T-helper 2 cell treated with Interferon-gamma antibody and Interleukin-4, amounts not matched to agents 5 μg/mL and 100 μg/mL, for 36 hours (primary cell): ENCODE measurements at places on chromosomes 5 and 9.

GRCh38 chr9:22863106-22863505, 416.5 kb downstream of the DMRTA1 start:
- DNase-seq: no peak

- no peak for DNase-seq
Observed at GRCh38 chr9:24625097-24625496, 79.4 kb upstream of the IZUMO3 start.

GRCh38 chr5:5593391-5593790, 170.9 kb downstream of the ICE1 start:
- DNase-seq: no peak

DNA sequence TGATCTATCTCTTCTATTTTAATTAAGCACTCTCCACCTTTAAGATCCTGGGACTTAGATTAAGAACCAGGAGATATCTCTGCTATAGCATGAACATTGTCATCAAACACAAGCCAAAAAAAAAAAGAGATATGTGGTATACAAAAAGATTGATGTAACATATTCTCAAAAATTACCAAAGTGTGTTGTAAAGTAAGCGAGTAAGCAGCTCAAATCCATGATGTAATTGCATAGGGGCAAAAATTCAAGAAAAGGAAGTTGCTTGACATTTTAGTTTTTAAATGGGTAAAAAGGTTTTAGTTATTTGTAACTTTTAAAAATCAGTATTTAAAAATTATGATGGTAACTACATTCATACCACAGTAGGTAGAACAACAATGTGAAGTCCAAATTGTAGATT, 40.7 kb downstream of the CNTRL start:
- no peak for DNase-seq

DNA sequence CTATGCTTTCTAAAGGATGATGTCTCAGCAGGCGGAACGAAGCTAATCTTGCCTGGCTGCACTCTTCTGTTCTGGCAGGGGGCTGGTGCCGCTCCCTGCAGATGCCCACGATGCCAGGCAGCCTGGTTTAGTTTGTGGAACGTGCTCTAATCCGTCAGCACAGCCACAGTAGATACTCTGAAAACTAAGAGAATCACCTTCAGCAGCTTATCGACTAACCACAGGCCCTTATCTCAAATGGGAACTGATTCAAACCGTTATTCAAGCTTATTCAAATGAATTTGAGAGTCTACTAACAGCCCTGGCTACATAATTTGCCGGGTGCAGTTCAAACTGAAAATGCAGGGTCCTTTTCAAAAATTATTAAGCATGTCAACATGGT, 246.6 kb upstream of the ANKRD55 start:
- DNase-seq: peak; percentile 52

- DNase-seq: no peak
Observed at GRCh38 chr5:545641-546375, 21.6 kb upstream of the SLC9A3 start.

GRCh38 chr9:99259231-99259918, 37.3 kb downstream of the SEC61B start:
- peak; percentile 35 for DNase-seq

GRCh38 chr9:26413611-26414010, 479.0 kb downstream of the CAAP1 start:
- no peak for DNase-seq

GRCh38 chr9:135764731-135765130, 62.7 kb downstream of the KCNT1 start:
- DNase-seq: no peak

- DNase-seq: no peak
Observed at GRCh38 chr9:127878001-127878651, 651 bp upstream of the AK1 start.

GRCh38 chr9:137168904-137169856, 671 bp downstream of the LRRC26 start:
- DNase-seq: no peak

DNA sequence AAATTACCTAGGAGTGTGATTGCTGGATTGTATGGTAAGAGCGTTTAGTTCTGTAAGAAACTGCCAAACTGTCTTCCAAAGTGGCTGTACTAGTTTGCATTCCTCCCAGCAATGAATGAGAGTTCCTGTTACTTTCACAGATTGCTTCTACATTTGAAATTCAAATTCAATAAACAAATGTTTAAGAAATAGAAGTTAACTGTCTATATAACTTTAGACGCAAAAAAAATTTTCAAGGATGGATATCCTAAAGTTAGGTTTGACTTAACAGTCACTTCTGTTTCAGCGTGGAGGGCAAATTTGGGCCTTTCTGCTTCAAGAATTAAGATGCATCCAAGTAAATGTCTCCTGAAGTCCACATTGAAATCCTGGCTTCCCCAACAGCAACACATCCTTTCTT, 445.6 kb downstream of the TAF11L14 start:
- DNase-seq: no peak

DNA sequence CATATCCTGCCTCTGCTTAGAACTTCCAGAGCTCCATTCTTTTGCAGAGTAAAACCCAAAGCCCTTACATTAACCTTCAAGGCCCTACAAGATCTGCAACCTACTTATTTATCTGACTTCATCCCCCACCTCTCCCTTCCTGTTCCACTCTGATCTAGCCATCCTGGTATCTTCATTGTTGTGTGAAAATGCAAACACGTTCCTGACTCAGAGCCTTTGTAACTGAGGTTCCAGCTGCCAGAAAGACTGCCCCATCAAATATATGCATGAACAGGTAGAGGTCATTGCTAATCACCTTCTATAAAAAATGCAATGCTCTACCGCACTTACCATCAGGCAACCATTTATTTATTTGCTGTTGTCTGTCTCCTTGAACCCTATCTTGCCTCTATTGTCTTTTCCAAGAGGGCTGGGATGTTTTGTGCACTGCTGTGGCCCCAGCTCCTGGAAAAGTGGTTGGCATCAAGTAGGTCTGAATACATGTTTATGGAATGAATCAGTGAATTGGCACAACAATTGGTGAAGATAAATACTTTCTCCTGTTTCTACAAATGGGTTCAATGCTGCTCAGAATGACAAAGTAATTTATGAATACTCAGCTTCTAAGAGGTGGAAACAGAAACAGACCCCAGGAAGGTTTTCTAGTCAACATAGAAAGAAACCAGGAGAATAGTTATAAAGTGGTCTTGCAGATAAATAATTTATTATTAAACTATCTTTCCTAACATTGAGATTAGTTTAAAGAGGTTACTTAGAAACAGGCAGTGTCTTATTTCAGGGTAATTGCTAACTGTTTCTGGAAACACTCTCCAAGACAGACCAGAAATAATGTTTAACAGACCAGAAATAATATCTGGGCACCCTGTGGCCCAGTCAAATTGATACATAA, 230.6 kb upstream of the CD180 start:
- no peak for DNase-seq

- DNase-seq: no peak
Observed at GRCh38 chr5:10524376-10525123, 39.3 kb upstream of the ANKRD33B start.

- DNase-seq: no peak
Observed at GRCh38 chr5:87129046-87129445, 138.6 kb upstream of the RASA1 start.

GRCh38 chr5:169296419-169297143, 4.4 kb downstream of the SLIT3 start:
- no peak for DNase-seq

DNA sequence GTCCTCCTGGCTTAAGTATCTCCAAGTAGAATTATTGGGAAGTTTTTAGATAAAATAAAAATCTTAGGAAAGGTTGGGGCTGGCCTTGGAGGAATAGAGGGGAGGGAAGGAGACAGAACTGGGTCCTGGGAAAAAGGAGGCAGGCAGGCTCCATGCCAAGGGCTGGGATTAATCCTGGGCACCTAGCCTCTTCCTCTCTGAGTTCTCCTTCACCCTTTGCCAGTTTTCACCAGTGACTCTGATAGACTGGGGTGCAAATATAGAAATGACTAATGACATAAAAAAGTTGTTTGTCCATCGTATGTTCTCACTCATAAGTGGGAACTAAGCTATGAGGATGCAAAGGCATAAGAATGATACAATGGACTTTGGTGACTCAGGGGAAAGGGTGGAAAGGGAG, 81.9 kb downstream of the RMI1 start:
- DNase-seq: no peak

GRCh38 chr5:111262153-111262552, 38.0 kb downstream of the CAMK4 start:
- DNase-seq: no peak

GRCh38 chr5:44252545-44252944, 136.7 kb downstream of the FGF10 start:
- no peak for DNase-seq

DNA sequence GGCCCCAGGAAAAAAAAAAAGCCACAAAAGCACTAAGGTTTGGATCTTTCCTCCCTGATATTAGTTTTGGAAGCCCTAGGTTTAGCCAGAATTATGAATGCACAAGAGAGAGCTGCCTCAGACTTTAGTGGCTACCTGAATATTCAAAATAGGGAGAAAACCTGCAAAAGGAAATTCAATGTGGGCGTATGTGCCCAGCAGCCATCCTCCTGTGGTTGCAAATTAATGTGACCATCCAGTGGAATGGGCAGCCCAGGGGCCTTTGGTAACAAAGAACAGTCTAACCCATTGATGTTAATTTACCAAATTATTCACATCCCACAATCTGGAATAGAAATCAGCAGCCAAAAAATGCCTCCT, 298.4 kb downstream of the CWC27 start:
- DNase-seq: no peak

- no peak for DNase-seq
Observed at GRCh38 chr5:144487761-144488160, 317.1 kb downstream of the KCTD16 start.
